Stimulated activated CD4-positive, alpha-beta T cell treated with anti-CD3 and anti-CD28 coated beads, TNF-alpha, amount 100 ng/mL, for 24 hours (primary cell): ENCODE measurements at places on chromosomes 5 and 9.

DNA sequence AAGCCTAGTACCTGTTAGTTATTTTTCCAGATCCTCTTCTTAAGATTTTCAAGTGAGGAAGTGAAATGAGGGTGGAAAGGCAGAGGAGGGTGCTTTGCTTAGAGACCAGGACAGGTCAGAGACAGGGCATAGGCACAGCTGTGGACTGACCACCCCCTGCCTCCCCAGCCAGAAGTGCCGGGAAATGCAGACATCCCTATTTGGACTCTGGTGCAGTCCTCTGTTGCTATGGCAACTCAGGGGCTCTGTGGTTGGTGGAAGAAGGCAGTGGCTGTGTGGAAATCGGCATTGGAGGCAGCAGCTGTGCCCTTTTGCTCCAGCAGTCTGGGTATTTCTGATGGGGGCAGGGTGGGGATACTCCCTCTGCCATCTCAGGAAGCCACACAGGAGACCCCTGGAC lies 43.3 kb upstream of the NDFIP1 start:
- no peak for DNase-seq

DNA sequence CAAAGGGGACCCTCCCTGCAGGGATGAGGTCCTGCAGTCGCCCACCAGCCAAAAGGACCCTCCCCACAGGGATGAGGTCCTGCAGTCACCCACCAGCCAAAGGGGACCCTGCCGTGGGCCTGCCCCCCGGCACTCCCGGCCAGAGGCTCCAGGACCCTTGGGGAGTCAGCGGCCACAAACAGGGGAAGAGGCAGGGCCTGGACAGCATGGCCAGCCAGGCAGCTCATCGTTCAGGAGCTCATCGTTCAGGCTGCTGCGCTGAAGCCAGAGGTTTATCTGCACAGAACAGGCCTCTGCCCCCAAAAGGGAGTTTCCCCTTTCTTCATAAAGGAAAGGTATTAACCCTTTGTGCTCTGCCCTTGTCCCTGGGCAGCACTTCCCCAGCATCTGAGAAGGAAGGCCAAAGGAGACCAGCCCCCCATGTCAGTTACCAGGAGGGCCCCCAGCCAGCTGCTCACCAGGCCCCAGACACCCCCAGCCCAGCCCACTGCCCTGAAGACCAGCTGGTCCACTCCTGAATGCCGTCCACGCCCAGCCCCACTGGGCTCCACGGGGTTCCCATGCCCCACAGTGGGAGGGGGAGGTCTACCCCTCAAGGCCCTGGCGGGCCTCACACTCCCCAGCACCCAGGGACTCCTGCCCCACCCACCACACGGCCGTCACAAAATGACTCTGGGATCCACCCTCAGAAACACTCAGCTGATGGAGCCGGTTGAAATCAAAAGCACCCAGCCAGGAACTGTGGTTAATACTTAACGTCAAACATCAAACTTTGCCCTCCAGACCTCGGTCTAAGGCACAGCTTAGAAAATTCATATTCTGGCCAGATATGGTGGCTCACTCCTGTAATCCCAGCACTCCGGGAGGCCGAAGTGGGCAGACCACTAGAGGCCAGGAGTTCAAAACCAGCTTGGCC lies 6.3 kb downstream of the SLC12A7 start:
- DNase-seq = no peak

DNA sequence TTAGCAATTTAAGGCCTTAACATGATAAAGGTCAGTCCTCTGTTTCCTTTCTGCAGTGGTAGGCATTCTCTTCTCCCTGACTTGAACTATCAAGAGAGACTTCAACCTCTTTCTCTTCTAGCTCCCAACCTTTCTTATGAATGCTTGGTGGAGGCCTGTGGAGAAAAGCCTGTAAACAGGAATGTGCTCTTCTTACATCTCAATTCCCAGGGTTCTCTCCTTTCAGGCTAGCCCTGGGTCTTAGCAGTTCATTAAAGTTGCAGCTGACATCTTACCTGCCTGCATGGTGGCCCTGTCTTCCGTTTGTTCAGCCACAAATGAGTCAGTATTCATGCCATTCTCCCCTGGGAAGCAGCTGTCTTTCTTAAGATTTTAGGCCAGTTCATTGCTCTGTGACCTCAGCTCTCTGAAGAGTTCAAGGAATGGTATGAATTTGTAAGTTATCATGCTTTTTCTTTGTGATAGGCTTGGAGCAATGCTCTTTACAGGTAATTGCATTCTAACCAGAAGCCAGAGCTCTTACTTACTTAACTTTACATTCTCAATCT lies 77.8 kb downstream of the ADCY2 start:
- DNase-seq = no peak

DNA sequence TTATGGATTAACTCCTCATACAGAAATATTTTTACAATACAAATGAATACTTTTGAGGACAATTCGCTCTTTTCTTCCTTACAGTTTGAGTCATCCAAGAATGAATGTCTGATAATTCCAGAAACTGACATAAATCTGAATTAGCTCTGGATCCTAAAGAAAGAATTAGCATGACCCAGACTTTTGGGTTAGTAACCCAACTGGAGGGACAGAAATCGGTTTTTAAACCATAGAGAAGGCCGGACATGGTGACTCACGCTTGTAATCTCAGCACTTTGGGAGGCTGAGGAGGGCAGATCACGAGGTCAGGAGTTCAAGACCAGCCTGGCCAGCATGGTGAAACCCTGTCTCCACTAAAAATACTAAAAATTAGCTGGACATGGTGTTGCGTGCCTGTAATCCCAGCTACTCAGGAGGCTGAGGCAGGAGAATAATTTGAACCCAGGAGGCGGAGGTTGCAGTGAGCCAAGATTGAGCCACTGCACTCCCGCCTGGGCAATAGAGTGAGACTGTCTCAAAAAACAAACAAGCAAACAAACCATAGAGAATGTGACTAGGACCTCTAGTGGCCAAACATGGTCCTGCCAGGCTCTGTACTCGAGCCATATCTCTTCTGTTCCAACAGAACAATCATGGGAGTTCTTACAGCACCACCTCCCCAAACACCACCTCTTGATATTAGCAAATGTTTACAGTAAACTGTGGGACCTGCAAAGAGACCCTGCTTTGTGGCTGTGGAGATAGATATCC lies 44.8 kb downstream of the LURAP1L start:
- no peak for DNase-seq

GRCh38 chr9:28779243-28779642 lies 1206.0 kb upstream of the C9orf72 start:
- DNase-seq = no peak

DNA sequence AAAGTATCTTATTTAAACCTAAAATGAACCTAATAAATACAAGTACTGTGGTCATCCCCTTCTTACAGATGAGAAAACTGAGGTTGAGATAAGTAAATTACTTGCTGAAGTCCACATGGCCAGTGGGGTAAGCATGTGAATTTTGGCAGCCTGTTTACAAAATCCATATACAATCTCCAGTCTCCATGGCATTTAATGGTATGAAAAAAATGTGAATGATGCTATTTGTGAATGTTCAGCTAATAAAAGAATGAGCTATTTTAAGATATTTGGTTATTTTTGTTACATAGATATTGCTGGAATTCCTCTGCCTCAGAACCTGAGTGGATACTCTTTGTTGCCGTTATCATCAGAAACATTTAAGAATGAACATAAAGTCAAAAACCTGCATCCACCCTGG lies 19.3 kb upstream of the GPR150 start:
- DNase-seq = no peak

DNA sequence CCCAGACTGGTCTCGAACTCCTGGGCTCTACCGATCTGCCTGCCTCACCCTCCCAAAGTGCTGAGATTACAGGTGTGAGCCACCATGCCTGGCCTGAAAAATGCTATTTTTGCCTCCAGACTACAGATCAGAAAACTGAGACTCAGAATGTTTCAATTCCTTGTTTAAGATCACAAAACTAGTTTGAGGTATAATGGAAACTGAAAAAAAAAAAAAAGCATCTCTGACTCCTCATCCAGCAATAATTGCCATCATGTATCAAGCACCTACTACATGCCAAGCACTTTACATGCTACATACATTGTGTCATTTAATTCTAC lies 35.6 kb downstream of the PLAC8L1 start:
- DNase-seq = no peak

DNA sequence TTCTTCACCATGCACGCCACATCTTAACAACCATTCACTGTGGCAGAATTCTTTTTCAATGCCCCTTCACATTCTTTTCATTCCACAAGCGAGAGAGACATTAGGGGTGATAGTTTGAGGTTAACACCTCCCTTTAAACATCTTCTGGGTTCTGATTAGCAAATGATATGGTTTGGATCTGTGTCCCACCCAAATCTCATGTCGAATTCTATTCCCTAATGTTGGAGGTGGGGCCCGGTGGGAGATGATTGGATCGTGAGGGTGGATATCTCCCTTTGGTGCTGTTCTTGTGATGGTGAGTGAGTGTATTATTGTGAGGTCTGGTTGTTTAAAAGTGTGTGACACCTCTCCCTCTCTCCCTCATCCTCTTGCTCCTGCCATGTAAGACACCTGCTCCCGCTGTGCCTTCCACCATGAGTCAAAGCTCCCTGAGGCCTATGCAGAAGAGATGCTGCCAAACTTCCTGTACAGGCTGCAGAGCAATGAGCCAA lies 46.1 kb upstream of the RAI14 start:
- no peak for DNase-seq

DNA sequence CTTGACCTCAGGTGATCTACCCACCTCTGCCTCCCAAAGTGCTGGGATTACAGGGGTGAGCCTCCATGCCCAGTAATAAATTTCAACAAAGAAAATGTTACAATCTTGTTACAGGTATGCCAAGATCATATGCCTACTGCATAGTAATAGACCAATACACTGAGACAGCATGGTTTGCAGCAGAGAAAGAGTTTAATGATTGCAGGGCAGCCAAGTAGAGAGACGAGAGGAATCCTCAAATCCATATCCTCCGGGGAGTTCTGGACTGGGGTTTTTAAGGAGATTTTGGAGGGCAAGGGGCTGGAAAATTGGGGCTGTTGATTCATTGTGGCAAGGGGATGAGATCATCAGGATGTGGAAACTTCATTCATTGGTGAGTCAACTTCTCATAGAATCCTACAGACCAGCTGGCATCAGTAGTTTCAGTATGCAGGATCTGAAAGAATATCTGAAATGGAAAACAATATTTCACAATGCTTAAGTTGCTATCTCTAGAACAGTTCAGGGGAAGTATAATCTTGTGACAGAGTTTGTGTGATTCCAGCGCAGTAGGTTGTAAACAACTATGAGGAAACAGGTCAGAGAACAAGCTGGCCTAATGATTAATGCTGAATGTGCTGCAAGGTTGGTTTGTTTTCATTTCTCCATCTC lies 14.8 kb upstream of the TUT7 start:
- DNase-seq = no peak

DNA sequence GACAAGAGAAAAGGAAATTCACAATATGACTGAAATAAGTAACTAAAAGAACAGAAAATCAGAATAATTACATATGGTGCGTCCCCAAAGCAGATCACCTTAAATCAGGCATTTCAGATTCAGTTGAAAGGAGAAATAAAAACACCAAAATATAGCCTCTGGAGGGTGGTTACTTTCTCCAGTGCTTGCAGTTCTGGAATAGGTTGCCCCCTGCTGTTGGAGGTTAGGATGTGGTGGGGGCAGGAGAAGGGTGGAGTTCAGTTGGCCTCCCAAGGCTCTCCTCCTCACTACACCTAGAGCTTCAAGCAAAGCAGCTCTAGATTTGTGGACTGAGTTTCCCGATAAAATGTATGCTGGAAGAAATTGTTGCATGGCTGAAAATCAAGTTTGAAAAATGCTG lies 338.2 kb upstream of the TLE4 start:
- no peak for DNase-seq

GRCh38 chr5:76601470-76601869 lies 21.7 kb downstream of the F2RL2 start:
- DNase-seq = no peak

GRCh38 chr9:129696944-129697655 lies 31.7 kb downstream of the PRRX2 start:
- peak; percentile 20 for DNase-seq

DNA sequence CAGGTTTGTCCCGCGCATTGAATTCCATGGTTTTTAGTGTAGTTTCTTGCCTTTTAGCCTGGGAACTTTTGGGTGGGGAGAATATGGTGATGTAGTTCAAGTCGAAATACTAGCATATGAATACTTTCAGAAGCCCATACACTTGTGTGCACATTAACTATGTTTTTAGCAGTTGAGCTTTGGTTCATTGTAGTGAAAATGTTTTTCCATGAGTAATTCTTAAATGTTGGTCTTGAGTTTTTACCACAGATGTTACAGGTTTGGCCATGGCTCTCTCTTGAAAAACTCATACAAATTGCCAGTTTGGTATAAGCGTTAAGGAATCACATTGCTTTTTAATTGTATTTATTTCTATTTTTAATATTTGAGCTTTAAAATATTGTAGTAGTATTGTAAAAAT lies 45.6 kb downstream of the TRIO start:
- DNase-seq = no peak

DNA sequence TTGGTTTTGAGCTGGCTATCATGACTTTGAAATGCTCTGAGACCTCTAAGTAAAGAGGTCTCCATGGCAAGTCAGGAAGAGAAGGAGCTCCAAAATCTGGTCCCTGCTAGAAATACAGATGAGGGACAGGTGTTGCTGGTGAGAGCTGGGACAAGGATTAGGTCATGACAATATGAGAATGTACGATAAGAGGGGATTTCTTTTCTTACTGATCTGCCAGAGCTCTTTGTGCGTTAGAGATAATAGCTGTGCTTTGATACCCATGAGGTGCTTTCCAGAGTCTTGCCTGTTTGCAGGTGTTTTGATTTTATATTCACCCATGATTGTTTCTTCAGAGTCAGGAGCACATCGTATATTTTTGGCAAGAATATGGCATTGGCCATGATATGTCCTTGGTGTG lies 56.5 kb downstream of the ANKRD33B start:
- DNase-seq = no peak

- DNase-seq = no peak
Measured at GRCh38 chr9:135962696-135963307, 1.6 kb upstream of the UBAC1 start.

DNA sequence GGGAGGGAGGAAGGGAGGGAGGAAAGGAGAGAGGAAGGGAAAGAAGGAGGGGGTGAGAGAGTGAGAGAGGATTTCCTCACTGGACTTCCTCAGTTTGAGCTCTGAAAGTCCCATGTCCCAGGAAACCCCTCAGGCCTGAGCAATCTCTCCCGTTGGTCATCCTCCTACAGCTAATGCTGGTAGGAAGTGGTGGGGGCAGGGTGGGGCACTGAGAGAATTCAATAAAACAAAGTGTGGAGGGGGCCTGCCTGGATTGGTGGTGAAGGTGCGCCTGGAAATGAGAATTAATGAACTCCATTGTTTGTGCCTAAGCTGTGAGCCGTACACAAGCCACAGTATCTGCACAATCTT lies 195.0 kb downstream of the RGS3 start:
- no peak for DNase-seq
